Esophagus squamous epithelium (tissue), 5 donors: ENCODE measurements at places on chromosomes 2 and 18.

- no peak for DNase-seq
Measured at GRCh38 chr18:54388203-54389142, 30.8 kb downstream of the C18orf54 start.

GRCh38 chr18:79392226-79392625 lies 3.5 kb upstream of the NFATC1 start:
- DNase-seq: no peak

- no peak for DNase-seq
Measured at GRCh38 chr2:5562426-5562825, 129.8 kb upstream of the SOX11 start.

DNA sequence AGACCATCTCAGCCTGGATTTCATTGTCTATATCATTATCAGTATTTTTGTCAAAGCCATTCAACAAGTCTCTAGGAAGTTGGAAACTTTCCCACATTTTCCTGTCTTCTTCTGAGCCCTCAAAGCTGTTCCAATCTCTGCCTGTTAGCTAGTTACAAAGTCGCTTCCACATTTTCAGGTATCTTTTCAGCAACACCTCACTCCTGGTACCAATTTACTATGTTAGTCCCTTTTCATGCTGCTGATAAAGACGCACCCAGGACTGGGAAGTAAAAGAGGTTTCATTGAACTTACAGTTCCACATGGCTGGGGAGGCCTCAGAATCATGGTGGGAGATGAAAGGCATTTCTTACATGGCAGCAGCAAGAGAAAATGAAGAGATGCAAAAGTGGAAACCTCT lies 9.3 kb upstream of the FIGLA start:
- no peak for DNase-seq

DNA sequence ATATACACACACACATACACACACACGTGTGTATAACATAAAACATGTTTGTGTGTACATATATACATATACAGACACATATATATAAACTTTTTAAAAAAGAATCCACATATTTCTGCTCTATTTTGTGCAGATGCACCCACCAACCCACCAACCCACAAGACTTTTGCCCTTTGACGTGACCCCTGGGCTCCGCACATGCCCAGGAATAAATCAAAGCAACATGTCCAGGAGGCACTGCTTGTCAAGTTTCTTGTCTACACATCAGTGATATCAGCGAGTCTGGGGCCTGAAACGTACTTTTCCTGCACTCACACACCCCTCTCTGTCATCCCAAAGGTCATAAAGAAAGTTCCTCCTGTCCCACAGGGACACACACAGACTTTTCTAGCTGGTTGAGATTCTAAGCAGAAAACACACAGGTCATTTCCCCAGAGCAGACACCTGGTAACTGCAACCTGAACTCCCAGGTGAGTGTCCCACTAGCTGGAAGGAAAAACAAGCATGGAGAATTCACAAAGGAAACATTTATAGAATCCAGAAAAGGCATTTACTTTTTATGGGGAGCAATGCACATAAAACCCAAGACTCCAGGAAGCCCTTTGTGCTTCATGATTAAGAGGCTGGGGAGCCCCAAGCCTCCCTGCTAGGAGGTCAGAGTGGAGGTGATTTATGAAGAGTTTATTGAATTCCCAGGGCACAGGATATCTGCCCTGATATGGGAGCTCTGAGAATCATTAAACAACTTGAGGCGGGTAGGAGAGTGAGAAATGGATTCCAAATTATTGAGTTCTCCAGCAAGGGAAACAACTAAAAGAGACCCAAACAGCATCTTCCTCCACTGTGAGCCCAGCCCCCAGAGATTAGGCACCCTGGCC lies 211.6 kb downstream of the MGAT5 start:
- no peak for DNase-seq

GRCh38 chr2:12855508-12855907 lies 138.8 kb downstream of the TRIB2 start:
- no peak for DNase-seq

DNA sequence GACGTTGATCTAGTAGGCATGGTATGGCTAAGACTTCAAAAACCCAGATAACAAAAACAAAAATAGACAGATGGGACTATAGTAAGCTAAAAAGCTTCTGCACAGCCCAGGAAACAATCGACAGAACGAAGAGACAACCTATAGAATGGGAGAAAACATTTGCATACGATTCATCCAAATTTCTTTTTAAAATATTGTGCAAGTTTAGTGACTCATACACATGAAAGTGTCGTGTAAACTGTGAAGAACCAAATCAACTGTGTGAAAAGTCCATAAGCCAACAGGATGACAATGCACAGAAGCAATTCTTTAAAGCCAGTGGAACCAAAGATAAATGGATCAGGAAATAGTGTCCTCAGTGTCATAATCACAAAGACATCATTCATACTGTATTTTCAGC lies 671.1 kb downstream of the RNF144A start:
- DNase-seq: no peak

GRCh38 chr2:138866797-138867196 lies 86.6 kb upstream of the NXPH2 start:
- DNase-seq: no peak

DNA sequence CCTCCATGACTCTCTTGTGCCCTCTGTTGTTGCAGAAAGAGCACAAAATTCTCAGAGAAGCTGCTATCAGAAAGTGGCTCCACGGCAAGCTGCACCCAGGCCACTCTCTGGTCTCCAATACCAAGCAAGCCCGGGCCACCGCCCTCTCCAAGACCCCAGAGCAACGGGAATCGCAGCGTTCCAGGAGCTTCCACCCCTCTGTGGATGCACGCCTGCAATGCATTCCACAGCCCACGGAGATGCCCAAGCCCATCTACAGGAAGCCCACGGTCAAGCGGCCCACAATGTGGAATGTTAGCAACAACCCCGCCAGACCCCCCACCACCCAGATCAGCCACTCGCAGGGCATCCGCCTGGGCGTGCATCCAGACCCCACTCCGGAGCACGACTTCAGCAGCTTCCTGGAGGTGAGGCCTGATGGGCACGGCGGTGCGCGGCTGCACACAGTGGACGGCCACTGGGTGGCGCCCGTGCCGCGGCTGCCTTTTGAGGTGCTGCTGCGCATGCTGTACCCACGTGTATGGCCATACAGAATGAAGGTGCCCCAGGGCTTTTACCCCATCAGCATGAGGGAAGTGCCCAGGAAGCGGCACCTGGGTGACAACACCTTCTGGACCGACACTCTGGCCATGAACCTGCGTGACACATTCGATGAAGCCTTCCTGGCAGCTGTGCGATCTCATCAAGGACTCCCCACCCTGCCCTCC lies 6.3 kb downstream of the ANKRD53 start:
- no peak for DNase-seq

DNA sequence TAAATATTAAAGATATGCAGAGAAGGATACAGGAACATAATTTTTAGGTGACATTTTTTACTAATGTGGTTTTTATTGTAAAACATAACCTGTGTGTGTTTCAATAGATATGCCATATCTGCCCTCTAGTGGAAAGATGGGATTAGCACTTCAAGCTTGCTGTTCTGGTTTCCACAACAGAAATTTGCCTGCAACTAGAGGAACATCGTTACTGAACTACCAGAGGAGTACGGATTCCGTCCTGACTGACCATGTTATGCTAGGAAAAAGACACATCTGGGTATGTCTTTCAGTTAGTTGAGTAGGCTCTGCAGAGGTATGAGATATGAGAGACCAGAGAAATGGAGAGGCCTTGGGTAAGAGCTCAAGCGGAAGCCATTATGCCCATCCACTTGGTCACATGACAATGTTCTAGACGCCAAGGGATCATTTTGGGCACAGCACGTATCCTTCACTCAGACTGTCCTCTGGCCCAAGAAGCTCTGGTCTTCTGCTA lies 104.9 kb downstream of the MBD2 start:
- DNase-seq: no peak

DNA sequence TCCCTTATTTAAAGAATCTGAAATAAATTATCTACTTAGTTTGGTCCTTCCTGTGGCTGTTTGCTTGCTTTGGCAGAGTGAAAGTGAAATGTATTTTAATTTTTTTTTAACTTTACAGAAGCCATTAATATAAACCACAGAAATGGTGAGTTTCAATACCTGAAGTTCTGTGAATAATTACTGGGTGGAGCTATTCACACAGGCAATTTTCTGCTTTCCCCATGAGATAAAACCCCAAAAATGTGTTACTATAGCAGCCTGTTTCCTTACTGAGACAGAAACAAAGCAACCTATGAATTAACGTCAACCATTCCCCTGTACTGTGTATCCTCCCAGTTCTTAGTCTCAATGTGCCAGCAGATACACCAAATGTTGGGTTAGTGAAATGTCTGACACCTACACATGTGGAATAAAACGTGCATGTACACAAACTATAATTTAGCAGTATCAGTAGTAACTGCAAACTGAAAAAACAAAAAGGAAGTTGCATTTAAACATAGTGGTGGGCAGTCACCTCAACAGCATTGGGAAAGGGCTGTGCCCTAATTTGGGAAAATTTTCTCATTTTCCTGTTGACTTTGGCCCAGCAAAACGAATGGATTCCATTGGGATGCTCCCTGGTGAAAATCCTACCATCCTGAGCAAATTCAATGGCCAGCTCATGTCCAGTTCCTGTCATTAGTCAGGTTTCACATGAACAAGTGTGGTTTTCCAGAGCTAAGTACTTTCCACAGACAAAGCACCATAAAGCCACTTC lies 73.1 kb upstream of the RMDN2 start:
- no peak for DNase-seq

GRCh38 chr2:74128206-74128605 lies 19.5 kb downstream of the BOLA3 start:
- no peak for DNase-seq

GRCh38 chr2:170106102-170106840 lies 71.7 kb upstream of the MYO3B start:
- DNase-seq: no peak

DNA sequence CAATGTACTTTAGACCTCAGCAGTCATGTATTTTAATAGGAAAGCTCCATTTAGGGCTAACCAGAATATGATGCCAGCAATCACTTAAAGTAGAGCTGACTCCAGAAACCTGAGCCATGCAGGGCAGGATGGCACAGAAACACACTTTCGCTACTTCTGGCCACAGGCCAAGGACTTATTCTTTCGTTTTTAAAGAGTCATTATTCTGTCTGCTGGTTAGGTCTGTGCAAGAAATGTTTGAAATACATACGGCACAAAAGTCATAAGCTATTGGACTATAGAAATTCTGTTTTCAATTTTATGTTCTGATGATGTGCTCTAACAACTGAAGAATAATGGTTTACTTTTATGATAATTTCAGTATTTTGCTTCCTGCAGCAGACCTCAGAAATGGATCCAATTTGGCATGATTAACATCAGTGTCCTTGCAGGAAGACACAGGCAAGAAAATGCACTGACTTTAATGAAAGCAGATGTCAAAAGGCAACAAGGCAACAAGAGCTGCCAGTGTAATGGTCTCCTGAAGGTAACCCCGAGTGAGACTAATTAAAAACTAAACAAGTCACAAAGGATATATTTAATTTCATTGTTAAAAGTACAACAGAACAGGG lies 114.4 kb upstream of the CHRNA1 start:
- no peak for DNase-seq

DNA sequence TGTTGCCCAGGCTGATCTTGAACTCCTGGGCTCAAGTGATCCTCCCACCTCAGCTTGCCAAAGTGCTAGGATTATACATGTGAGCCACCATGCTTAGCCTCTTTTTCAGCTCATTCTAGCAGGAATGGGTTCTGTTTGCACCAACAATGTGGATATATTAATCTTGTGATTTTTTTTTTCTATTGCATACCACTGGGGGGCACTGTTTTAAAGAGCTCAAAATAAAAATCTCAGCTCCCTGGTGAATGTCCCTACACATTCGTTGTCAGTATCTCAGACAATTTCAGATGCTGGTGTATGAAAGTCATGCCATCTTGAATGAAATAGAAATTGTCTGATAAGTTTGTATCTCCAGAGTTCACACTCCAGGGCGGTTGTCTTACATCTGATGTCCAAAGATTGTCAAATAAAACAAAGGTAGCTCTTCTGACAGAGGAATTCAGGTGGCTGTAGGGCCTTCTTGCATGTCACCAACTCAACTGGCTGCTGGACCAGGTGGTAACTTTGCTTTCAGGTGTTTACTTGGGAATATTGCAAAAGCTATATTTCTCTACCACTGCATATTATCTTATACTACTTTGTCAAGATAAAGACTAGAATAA lies 3.1 kb upstream of the MATN3 start:
- no peak for DNase-seq

GRCh38 chr2:20533993-20534622 lies 87.2 kb downstream of the RHOB start:
- DNase-seq: no peak

- DNase-seq: no peak
Measured at GRCh38 chr2:19649142-19649541, 252.6 kb downstream of the TTC32 start.

DNA sequence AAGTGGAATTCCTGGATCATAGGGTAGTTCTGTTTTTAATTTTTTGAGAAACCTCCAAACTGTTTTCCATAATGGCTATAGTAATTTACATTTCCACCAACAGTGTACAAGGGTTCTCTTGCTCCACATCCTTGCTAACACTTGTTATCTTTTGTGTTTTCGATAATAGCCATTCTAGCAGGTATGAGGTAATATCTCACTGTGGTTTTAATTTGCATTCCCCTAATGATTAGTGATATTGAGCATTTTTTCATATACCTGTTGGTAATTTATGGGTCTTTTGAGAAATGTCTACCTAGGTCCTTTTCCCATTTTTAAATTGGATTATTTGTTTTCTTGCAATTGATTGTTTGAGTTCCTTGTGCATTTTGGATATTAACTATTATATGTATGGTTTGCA lies 39.6 kb downstream of the DIS3L2 start:
- DNase-seq: no peak

DNA sequence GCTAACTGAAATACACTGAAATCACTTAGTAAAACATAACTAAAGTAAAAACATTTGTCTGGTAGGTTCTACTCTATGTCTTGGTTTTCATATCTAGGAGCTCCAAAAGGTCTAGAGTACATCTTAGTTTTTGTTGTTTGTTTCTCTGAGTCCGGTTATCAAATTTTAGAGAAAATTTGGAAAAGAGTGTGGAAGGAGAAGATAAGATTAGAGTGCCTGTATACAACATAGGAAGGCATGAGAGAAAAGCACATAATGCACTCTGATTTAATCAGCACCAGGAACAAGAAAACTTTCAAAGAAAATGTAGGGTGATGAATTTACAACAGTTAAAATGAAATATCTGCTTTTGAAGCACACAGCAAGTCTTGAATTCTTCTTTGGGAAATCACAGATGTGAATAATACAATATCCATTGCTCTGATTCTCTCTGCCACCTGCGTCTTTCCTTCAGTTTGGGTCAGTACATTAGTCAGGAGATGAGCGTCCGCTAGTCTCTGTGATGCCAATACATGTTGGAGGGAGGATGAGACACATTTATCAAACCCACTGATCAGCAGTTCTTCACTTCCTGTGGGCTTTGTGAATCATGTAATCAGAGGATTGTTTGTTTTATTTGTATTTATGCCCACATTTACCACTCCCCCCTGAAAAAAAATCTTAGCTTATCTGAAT lies 477.8 kb upstream of the GCFC2 start:
- DNase-seq: no peak
